ENCODE measurements at places on chromosomes 4 and X. TPM values are rescaled to one million over a fixed set of nuclear protein-coding genes. Genes with fewer than 3 reads are reported as not detected.

The FRMD7 gene
- total RNA-seq: not detected

GRCh38 chr4:66273110-66273509 is 602.8 kb upstream of the EPHA5 start:
- no peak for DNase-seq

The PABPC5 gene
- total RNA-seq: not detected

DNA sequence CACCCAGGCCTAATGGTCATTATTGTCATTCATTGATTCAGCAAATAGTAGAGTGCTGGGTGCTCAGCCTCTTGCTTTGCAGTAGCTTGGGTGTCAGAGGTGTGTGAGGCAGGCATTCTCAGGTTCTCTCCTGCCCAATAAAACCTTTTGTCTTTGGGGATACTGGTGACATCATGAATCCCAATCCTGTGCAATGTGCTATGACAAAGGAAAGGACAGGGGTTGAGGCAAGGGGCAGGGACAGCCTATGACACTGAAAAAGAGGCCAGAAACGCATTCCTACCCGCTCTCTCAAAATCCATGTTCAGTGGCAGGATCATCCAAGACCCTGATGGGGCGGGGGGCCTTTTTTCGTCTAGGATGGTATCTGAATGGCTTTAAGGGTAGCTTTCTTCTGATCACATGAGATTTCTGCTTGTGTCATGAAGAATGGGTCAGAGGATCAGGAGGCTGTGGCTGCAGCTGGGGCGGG is 1.5 kb upstream of the FAM193A start:
- DNase-seq: no peak

DNA sequence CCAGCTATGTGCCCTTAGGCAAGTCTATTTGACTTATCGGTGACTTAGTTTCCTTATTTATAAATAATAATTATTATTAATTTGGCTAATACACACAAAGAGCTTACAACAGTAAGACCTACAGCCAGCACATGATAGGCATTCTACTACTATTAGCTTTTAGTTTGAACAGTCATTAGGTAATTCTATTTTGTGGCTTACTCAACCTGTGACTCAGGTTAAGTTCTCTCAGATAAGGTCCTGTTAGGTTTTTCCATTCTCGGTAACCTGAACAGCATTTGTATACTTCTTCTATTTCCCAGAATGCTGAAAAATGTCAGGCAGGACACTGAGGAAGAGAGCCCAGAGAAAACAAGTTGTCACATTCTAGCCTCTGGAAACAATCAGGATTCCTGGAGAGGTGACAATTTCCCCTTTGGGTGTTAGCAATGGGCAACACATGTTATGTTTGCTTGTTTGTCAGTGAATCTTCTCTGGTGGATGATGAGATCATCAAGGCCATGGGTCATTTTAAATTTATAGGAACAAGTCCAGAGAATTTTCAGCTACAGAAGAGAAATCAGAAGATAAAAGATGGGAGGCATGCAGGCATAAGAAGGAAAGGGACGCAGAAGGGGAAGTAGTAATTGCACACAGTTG is 2144.7 kb downstream of the PCDH7 start:
- no peak for DNase-seq

DNA sequence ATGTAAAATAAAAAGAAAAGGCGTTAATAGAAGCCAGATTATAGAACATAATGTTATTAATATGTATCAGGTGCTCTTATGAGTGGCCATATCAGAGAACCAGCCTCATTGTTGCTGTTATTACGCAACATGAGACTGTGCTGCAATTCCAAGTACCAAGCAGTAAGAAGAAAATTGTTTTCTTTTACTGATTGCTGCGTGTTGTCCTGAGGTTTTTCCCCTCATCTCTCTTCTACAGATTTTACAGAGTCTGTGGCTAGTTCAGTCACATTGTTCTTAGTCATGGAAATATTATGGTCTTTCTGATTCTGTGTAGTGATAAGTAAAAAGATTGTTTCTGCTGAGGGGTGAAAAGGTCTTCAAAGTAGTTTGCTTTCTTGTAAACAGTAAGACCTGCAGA is 55.9 kb downstream of the NPNT start:
- DNase-seq: peak; percentile 45
